ENCODE measurements at places on chromosomes 1 and 21.

DNA sequence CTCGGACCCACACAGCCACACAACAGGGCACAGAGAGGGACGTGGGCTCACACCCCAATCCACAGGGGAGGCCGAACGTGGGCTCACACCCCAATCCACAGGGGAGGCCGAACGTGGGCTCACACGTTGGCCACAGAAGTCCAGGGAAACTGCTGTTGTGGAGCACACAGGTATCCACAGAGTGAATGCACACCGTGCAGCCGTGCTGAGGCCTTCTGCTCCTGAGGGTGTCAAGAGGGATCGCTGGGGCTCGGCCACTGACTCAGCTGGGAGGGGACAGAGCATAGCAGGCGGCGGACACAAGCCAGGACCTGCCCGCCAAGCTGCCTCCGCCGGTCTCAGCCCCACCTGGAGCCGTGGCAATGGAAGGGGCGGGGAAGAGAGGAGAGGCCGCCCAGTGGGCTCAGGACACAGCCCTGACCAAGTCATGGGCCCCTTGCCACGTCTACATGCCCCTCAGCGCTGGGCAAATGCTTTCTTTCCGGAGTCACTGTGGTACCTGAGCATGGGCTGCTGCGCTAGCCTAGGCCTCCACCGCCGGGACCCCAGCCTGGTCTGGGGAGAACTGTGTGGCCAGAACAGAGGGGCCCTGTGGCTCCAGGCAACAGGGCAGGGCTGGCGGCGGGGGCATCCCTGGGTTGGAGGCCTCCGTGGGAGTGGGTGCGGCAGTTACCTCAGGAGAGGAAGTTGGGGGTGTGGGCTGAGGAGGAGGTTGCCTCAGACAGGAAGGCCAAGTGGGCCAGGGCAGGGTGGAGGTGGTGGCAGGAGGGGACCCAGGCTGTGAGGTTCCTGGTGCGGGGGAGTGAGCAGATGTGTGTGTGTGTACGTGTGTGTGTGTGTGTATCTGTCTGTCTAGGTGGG lies 1.2 kb downstream of the SYTL1 start:
- DNase-seq: peak; percentile 35

GRCh38 chr1:101293461-101294051 lies 56.7 kb downstream of the S1PR1 start:
- peak; percentile 23 for DNase-seq

DNA sequence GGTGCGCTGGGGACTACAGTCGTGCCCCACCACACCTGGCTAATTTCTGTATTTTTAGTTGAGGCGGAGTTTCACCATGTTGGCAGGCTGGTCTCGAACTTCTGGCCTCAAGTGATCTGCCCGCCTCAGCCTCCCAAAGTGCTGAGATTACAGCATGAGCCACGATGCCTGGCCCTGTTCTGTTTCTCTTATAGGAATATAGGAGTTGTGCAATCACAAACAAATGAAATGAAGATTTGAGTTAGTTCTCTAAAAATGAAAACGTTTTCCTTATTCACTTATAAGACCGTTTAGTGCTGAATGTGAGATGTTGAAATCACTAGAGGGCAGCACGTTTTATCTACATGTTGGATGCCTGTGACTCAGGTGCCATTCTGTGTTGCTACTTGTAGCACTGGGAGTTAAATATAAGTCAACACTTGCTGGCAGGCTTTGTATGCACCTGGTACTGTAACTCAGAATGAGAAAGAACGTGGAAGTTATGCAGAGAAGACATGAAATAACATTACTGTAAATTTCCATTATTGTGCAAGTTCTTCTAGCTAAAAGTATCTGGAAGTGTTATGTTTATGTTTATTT lies 45.8 kb downstream of the MIGA1 start:
- no peak for DNase-seq

DNA sequence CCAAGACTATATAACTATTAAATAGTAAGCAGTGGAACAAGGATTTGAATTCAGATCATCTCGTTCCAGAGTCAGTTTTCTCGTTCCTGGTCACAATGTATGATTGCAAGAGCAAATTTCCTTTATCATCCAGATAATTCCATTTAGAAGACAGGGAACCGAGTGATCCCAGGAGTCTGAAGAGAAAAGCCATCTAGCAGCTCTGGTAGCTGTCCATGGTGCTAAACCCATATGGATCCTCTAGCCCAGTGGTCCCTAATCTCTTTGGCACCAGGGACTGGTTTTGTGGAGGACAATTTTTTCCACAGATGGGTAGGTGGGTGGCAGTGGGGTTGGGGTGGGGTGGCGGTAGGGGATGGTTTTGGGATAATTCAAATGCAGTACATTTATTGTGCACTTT lies 229.4 kb downstream of the PTPRU start:
- no peak for DNase-seq

DNA sequence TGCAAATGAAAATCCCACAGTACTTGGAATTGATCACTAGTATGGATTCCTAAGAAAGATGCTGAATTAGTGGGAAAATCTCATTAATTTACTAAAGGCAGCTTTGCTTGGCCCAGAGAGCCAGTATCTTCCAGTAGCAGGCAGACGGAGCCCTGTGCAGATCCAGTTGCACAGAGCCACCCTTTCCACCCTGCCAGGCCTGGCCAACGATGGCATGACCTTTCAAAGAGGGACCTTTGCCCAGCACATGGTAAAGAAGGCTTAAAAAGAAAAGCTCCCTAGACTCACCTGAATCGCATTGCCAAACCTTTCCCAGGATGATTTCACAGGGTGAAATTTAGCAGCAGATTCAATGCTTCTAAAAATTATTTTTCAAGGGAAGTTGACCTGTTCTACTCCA lies 170.5 kb upstream of the CAMK1G start:
- no peak for DNase-seq

DNA sequence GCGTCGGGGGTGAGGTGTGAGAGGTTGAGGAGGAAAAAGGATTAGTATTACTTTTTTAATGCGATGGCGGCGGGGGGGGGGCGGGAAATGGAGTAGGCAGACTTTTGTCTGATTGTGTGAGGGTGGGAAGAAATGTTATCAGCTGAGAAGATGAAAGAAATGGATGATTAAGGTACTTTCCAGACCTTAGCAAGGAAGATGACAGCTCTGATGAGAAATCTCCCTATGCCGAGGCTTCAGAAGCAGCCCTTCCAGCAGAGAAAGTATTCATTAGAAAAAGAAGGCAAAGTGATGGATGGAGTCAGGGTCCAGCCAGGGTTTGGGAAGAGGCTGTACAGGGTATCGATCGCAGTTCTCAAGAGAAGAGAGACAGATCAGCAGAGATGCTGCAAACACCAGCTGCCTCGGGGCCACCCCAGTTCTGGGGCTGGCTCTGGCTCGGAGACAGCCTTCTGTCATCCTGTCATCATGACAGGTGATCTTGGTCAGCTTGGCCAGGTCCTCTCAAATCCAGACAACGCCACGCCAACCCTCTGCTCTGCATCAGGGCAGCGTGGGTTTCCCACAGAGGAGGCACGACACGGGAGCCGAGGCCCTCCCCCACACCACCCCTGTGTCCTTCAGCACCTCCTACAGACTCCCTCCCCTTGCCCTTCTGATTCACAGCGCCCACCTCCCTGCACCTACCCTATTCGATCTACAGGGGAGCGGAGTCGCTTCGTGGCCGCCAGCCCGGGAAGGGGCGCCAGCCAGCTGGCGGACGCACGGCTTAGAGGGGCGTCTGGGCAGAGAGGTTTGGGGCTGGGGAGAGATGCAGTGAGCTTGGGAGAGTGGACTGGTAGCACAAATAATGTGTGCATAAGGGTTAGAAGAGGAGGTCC lies 674 bp upstream of the ATXN7L2 start:
- DNase-seq: no peak

DNA sequence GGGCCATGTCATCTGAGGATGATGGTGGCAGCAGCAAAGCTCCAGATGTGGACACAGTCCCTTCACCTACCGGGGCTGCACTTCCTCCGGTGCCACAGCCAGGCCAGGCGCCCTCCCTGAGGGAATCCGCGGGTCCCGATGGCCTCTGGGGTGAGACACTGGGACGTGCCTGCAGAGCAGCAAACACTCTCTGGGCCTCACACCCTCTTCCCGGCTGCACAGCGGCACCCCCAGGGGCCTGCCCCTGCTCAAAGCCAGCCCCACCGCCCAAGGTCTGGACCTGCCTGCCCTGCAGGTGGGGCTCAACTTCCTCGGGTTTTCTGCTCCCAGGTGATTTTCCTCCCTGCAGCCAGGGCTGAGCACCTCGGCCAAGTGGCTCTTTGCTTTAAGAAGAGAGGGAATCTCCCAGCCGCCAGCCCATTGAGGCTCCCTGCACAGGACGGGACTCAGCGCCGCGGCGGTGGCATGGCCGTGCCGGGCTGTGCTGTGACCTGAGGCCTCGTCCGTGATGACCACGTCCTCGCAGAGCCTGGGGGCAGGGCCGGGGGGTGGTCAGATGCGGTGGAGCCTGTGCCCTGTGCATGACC lies 21.3 kb upstream of the COL18A1 start:
- no peak for DNase-seq

DNA sequence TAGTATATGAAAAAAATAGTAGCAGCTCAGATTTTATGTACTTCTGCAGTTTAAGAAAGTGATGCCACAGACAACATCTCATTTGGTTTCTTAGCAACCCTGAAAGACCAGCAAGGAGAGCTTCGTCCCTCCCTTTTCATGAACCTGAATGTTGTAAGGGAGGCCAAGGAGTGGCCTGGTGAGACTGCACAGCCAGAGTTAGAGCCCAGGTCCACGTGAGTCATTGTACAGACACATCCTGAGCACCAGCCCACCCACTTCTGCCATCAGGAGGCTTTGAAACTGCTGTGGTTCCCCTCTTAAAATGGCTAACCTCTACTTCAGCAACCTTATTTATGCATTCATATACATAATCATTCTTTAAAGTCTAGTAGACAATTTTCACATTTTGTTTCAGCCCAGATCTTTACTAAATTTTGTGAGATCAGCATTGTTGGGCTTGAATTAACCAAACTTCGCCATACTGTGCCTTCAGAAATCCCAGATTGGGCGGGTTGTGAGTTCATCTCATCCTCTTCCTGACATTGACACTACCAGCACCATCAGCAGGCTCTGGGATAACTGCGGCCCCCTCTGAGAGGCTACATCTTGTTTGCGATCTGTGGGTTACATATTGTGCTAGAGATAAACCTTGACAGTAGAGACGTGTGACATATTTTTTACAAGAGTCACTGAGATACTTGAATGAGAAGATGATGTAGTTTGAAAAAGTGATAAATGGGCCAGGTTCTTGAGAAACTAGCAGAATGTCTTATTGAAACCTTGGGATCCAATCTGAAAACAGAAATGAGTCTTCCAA lies 106.7 kb downstream of the CAMTA1 start:
- no peak for DNase-seq

DNA sequence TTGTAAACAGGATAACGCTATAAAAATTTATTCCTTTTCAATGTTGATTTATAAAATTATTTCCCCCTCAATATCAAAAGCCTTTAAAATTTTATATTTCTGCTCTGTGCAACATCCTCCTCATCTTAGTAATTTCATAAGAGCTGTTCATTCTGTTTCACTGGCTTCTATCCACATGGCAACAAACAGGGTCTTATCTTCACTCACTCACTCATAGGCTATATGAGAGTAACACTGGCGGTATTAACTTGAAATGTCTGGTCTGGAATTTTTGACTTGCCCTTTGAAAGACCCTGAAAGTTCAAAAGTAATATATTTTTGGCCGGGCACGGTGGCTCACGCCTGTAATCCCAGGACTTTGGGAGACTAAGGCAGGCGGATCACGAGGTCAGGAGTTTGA lies 77.4 kb upstream of the KRTAP11-1 start:
- DNase-seq: no peak

DNA sequence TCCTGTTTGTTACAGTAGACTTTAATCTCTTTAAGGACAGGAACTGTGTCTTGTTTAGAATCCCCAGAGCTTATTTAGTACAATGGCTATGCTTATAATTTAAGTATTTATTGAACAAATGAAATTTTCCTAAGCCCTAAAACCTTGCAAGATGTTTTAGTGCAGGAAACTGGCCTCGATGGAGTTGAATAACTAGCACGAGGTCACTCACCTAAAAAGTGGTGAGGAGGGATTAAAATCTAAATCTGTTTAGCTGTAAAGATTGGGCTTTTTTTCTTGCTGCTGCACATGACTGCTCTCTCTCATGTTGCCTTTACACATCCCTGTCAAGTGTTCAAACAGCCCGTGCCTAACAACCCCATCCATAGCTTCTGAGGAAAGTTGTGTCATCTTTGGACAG lies 10.2 kb downstream of the NFYC start:
- DNase-seq: no peak

DNA sequence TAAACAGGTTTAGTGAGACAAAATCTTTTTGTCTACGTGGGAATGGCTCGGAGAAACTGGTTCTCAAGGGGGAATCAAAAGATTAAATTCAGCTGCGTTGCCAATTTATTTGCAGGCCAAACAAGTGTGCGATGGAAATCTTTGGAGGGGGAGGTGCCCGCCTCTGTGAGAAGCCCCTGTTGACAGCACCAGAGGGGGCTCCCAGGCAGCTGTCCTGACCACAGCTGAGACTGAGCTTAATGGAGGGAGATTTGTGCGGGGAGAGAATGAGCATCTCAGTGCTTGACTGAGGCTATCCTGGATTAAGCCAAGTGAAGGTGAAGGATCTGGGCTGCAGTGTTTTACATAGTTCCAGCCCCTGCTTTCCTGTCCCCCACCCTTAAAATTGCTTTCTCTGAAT lies 169.7 kb downstream of the ATG4C start:
- DNase-seq: no peak

DNA sequence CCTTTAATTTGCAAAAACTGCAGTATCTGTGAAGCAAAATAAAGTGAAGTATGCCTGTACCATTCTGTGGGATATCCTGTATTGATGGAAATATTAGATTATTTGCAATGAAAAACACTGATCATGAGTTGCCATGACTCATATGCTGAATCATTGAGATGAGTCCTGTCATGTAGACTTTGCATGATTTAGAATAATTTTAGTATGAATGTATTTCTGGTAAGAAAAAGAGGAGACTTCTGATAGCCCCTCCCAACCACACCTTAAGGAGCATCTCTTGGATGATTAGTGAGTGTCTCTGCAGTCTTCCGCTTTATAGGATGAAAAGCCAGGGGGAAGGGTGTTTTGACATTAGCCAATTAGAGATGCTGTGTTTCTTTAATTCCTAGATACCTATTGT lies 55.2 kb upstream of the PTGS2 start:
- DNase-seq: no peak

- DNase-seq: no peak
Observed at GRCh38 chr1:7299994-7300393, 471.1 kb upstream of the VAMP3 start.

GRCh38 chr1:30650038-30650967 lies 73.1 kb downstream of the MATN1 start:
- no peak for DNase-seq

GRCh38 chr1:33364565-33364918 lies 43.6 kb upstream of the A3GALT2 start:
- no peak for DNase-seq

GRCh38 chr1:183245357-183245756 lies 59.3 kb downstream of the LAMC2 start:
- no peak for DNase-seq

- DNase-seq: no peak
Observed at GRCh38 chr1:54129858-54130257, 22.9 kb downstream of the CDCP2 start.

Measured in NK-92 treated with Interleukin-12 subunit alpha and Interleukin-12 subunit beta, amount 100 ng/mL, for 24 hours (cell line).